Epithelial cell of alveolus of lung (primary cell): ENCODE measurements at places on chromosomes 7 and 10. TPM values are rescaled to one million over a fixed set of nuclear protein-coding genes. Genes with fewer than 3 reads are reported as not detected.

Gene SLC18A3
- total RNA-seq = not detected in 2 replicates

Gene CALHM1
- total RNA-seq = not detected in 2 replicates

Gene DYDC2
- total RNA-seq = not detected in 2 replicates

Gene LIPM
- total RNA-seq = not detected in 2 replicates

Gene NACAD
- 3.4 and 6.1 TPM in 2 replicates for total RNA-seq

Gene CAMK1D
- 2.6 and 3.5 TPM in 2 replicates for total RNA-seq
